ENCODE measurements at places on chromosomes 13 and 19.
A peak's percentile ranks its signal among the peaks of the same experiment; 100 is the strongest.

DNA sequence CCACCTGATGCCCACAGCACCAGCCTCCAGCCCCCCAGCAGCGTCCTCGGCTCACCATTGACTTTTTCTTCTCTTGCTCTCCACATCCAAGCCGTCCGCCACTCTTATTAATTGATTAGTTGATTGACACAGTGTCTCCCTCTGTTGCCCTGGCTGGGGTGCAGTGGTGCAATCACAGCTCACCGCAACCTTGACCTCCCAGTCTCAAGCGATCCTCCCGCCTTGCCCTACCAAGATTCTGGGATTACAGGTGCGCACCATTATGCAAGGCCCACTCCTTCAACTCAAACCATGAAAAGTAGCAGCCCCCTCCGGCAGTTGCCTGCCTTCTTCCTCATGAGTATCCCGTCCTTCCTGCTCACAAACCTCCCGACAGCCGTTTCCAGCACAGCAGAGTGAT lies 921 bp upstream of the TEX29 start:
- no peak for DNase-seq

- no peak for DNase-seq
Observed at GRCh38 chr19:4852484-4852883, 15.0 kb downstream of the PLIN3 start.

DNA sequence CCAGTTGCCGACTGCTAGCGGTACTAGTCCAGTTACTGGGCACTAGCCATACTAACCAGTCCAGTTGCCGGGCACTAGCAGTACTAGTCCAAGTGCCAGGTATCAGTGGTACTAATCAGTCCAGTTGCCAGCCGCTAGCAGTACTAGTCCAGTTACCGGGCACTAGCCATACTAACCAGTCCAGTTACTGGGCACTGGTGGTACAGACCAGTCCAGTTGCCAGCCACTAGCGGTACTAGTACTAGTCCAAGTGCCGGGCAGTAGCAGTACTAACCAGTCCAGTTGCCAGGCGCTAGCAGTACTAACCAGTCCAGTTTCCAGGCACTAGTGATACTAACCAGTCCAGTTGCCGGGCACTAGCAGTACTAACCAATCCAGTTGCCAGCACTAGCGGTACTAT lies 124.1 kb upstream of the MCF2L start:
- no peak for DNase-seq

DNA sequence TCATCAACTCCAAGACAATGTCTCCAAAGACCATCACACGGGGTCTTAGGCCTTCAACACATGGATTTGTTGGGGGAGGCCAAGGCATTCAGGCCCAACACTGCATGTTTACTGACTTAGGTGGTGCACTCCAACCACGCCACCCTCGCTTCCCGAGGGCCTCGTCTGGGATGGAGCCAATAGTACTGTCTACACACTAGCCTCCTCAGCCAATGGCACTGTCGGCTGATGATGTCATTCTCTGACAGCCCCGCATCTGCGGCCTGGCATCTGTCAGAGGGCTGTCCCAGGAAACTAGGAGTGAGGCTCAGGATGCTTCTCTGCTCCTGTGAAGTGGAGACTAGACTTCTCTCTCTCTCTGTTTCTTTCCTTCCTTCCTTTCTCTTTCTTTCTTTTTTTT lies 96.6 kb downstream of the TEX26 start:
- DNase-seq = peak; percentile 17

GRCh38 chr13:50119591-50119990 lies 104.3 kb downstream of the KCNRG start:
- no peak for DNase-seq

- no peak for DNase-seq
Observed at GRCh38 chr13:61358599-61358998, 57.0 kb downstream of the PCDH20 start.
